ENCODE measurements at places on chromosomes 3 and 15.

DNA sequence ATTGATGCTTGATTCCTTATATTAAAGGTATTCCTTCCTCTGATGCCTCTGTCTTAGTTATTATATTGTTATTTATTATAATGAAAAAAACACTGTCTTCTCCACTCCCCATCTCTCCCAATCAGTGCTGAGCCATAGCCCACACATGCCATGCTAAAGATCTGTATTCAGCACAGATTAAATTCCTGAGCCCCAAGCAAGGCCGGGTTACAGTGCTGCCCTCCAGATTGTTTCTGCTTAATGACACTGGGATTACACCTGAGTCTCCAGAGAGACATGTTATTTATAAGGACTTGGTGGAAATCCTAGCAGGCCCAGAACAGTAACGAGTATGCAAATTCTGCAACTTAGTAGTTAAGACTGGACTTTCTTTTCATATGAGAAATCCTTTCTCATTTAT is 305.9 kb upstream of the UMPS start:
- DNase-seq, result no peak

GRCh38 chr3:179682426-179683080 is 29.7 kb downstream of the USP13 start:
- DNase-seq, result no peak

GRCh38 chr3:38588371-38588971 is 61.0 kb downstream of the SCN5A start:
- DNase-seq, result no peak

GRCh38 chr15:80475572-80475971 is 71.4 kb downstream of the ARNT2 start:
- no peak for DNase-seq

GRCh38 chr15:62257996-62258521 is 93.0 kb upstream of the C2CD4B start:
- no peak for DNase-seq

GRCh38 chr3:164095279-164095678 is 983.0 kb downstream of the SI start:
- no peak for DNase-seq

- no peak for DNase-seq
These were observed 16.8 kb downstream of the PLA2G4F start for GRCh38 chr15:42139596-42139995.

DNA sequence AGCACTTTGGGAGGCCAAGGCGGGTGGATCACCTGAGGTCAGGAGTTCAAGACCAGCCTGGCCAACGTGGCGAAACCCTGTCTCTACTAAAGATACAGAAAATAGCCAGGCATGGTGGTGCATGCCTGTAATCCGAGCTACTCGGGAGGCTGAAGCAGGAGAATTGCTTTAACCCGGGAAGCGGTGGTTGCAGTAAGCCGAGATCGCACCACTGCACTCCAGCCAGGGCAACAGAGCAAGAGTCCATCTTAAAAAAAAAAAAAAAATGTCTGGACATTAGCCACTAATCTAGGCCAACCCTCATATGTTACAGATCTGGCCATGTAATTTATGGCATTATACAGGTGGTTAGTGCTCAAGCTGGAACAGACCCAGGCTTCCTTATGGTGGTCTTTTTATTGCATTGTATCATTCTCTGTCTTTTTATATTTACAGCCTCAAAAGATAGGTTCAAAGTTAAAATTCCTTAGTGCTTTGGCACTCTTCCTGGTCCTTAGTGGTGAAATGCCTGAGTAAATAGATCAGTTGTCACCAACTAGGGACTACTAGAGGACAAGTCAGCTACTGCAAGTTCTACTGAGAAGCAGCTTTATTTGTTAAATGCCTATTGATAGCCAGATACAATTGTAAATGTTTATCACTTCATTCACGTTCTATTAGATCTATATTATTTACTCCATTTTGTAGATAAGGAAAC is 16.0 kb downstream of the STARD9 start:
- no peak for DNase-seq

DNA sequence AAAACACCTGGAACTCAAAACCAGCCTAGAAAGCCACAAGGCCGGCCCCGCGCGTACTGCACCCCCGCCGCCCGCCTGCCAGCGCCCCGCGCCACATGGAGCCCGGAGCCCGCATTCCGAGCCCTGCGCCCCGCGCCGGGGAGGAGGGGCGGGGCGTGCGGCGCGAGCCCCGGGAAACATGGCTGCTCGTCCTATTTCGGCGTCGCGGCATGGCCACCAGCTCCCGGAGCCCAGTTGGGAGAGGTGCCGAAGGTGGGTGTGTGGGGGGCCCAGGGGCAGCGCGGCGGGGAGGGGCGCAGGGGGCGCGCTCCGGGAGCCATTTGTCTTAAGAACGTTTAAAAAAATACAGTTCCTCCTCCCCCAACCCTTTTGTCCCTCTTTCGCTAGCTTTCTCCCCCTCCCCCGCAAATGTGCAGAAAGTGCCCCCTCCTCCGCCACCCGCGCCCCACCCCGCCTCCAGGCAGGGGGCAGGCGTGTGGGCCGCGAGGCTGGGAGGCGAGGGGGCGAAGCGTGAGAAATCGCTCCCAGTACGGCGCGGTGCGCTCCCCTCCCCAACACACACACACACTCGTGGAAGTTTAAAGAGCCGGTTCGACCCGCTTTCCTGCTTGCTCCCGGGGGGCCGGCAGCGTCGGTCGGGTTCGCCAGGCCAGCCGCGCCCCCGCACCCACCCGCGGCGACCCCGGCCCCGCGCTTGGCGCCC is 2.5 kb downstream of the ANP32A start:
- DNase-seq, result peak; percentile 68

DNA sequence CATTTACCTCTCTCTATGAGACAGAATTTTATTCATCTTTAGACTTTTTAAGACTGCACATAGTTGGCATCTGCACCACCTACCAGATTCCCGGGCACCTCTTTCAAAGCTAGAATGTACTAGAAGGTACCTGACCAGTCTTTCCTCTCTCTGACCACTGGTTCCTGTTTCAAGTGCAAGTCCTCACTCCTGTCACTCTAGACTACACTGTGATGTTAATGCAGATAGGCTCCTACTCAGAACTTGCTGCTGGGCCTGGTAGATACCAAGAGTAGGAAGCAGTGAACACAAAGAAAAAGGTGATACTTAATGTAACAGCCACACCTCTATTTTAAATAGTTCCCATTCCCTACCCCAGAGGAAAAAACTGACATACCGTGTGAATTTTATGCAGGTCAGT is 8.1 kb upstream of the TCAIM start:
- DNase-seq, result no peak

DNA sequence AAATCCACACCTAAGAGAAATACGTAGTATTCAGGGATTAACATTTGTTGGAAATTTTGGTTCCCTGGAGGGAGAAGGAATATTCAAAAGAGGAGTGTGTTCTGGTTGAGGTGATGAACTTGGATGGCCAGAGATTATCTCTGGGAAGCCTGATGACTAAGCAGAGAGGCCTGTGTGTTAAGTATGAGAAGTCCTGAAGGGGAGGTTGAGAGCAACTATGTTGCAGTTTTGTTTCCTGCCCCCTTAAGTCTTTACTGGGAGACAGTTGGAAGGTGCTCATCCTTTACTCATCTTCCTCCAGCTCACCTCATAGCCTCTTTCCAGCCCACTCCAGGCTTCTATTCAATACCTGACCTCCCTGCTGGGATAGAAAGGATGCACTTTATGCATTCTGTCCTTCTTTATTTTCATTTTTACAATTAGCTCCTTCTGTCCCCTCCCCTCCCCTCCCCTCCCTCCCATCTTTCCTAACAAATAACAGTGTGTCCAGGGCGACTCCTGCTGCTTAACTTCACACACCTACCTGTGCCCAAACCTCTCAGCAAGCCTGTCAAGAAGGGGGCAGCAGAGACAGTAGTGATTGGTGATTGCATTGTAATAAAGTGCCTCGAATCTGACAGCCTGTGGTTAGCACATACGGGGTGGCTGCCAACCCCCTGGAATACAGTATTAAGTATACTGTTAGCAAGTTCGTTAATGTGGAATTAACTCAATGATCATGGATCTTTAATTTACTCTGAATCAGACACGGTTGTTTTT is 11.9 kb downstream of the RAP2B start:
- DNase-seq, result no peak

DNA sequence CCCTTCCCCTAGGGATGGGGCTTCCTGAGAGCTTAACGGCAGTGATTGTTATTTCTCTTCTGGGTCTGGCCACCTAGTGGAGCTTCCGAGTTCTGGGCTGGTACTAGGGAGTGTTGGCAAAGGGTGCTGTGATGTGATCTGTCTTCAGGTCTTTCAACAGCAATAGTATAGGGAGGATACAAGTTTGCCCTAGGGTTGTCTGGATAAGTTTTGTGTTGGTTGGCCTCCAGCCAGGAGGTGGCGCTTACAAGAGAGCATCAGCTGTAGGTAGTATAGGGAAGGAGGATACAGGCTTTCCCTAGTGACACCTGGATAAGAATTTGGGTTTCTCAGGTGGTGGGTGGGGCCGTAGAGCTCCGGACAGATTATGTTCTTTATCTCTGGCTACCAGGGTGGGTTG is 19.2 kb upstream of the CPOX start:
- DNase-seq, result no peak

DNA sequence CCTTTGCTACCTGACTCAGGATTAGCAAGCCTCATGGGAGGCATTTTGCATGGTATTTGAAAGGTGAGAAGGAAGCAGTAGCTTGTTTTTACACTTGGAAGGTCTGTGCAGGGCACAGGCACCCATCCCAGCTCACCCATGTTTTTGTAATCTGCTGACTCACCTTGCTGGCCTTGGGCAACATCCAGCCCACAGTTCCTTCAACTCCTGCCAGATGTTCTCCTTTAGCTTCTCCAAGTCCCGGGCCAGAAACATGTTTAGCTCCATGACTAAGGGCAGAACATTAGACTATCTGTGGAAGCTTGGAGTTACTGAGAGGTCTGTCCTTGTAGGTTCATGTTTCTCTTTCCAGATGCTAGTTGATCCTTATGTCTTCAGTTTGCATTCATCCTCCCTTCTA is 12.4 kb upstream of the ZNF770 start:
- no peak for DNase-seq

- DNase-seq, result no peak
These were observed 16.3 kb upstream of the EMC3 start for GRCh38 chr3:10002951-10003350.

GRCh38 chr3:71226565-71227269 is 356.8 kb downstream of the FOXP1 start:
- DNase-seq, result no peak

- no peak for DNase-seq
These were observed 1007.2 kb upstream of the ALCAM start for GRCh38 chr3:104359546-104359945.

DNA sequence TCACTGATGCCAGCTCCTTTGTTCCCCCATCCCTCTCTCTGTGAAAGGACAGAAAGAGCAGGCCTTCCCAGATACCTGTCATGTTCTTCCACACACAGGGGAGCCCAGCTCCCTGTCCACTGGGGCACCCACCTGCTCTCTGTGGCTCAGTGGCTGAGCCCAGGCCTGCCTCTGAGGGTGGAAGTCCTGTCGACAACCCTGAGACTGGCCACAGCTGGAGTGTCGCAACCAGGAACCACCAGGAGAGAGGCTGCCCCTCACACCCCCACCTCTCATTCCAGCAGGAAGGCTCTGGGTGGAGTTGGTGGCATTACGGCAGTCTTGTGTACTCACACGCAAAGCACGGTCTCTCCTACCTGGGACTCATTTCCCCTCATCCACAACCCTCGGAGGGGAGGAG is 66.3 kb downstream of the MEGF11 start:
- no peak for DNase-seq

- no peak for DNase-seq
These were observed 530.0 kb downstream of the MECOM start for GRCh38 chr3:169133178-169134161.

DNA sequence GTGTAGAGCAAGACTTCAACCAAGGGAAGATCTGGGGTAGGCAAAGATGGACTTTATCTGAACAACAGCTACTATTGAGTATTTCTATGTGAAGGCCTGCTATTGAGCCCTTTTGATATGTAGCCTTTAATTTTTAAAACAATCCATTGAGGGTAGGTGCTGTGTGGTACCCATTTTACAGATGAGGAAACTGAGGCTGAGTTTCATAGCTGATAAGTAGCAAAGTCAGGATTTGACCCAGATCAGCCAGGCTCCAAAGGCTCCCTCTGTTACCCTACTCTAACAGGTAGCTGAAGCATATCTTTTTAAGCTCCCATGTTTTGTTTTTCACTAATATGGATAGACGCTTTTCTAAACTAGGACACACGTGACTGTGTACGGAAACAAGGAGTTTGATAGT is 2.4 kb upstream of the FGD5 start:
- DNase-seq, result no peak

- DNase-seq, result no peak
These were observed 609.1 kb upstream of the BCHE start for GRCh38 chr3:166446291-166446690.

- DNase-seq, result peak; percentile 30
These were observed 181.0 kb downstream of the ATG7 start for GRCh38 chr3:11452885-11453847.

DNA sequence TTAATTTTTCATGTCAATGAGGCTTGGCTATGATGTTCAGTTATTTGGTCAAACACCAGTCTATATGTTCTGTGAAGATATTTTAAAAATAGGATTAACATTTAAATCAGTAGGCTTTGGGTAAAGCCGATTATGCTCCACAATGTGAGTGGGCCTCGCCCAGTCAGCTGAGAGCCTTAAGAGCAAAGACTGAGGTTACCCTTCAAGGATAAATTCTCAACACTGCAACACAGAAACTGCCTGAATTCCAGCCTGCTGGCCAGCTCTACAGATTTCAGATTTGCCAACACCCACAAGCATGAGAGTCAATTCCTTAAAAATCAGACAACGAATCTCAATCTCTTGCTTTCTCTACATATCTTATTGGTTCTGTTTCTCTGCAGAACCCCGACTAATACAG is 188.3 kb downstream of the PLCH1 start:
- no peak for DNase-seq

GRCh38 chr3:105233010-105233409 is 133.7 kb upstream of the ALCAM start:
- no peak for DNase-seq

- no peak for DNase-seq
These were observed 21.7 kb upstream of the ALAS1 start for GRCh38 chr3:52176180-52176752.

DNA sequence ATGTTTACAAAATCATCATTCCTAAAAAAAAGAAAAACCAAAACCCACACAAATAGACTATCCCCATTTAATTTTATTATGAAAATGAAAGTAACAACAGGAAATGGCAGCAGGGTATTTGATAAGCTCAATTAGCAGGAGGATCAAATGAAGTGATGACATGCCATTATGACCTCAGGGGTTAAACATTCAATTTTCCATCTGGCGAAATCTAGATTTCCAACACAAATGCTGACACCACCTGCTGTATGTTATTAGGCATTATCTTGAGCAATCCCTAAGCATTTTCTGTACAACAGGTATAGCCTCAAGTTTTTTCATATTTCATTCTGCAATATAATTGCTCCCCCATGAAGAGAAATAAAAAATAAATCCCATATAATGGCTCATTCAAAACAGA is 57.1 kb downstream of the SHQ1 start:
- DNase-seq, result no peak

- DNase-seq, result no peak
These were observed 131.1 kb downstream of the ADAMTSL3 start for GRCh38 chr15:83784975-83785374.

Measured in uterus (tissue), 4 donors.